ENCODE measurements at places on chromosomes 7 and 10.

- DNase-seq = no peak
Measured at GRCh38 chr10:105615715-105616365, 974.8 kb downstream of the SORCS3 start.

GRCh38 chr10:61028861-61029361 is 84.9 kb upstream of the RHOBTB1 start:
- DNase-seq = no peak

DNA sequence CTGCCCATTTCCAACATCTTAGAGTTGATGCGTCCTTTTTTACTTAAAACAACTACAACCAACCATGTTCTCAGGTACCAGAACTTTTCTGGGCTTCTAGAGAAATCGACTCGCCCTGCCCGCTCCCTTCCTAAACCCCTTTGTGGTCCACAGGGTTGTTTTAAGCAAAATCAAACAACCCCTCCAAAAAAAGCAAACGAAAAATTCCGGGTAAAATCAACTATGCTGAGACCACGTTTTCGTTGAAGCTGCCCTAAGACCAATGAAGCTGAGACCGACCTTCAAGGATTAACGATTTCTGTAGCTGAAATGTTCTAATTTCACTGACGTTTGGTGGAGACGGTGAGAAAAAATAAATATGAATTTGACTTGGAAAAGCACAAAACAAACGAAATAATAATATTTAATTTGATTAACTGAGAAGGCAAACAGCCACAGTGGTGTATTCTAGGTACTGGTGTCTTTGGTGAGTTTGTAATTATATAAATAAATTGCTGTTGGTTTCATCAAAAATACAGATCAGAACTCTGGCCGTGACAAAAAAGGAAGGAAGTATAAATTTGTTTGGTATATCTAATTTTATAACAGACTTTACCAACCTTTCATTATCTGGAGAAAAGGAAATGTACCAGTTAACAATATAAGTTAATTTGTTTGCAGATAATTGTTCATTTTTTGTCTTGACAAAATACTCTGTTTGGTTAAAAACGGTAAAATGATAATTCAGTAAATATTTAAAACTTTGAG is 4.7 kb upstream of the IGF2BP3 start:
- DNase-seq = no peak

- DNase-seq = peak; percentile 45
Measured at GRCh38 chr10:114030140-114030539, 13.5 kb upstream of the ADRB1 start.

DNA sequence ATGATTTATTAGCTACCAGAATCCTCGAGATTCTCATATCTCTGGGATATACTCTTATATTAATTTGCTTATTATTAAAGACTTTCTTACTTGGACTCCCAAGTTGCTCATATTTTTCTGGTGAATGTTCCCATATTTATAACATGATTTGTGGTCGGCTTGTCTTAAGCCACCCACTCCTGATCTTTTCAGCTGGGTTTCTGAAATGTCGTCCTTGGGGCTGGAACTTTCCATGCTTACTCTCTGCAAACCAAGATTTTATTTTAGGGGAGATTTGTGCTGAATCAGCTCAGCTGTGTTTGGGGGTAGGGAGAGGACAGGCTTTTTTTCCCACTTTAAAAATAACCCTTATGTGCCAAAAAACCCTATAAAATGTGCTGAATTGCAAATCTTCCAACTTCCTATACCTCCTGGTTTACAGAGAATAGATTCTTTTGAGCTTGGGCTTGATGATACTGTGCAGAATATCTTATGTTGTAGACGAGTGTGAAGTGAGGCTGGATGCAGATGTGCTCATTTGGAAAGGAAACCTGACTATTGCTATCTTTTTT is 162.1 kb downstream of the SND1 start:
- no peak for DNase-seq

DNA sequence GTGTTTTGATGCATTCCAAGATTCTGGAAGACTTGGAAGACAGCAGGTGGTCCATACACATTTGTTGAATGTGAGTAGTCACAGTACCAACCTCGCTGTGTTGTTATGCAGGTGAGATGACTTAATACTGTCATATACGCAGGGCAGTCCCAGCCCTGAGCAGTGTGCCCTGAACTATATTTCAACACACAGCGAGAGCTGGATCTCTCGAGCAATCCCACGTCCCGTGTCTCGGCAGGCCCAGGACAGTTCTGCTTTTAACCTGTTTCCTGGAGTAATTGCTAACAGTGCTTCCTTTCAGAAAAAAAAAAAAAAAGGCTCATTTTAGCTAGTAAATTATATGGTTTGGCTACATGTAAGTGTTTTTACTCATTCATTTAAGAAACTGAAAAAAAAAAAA is 179.7 kb downstream of the PRKCQ start:
- no peak for DNase-seq

- DNase-seq = no peak
Measured at GRCh38 chr7:91263384-91264045, 718 bp upstream of the FZD1 start.

GRCh38 chr7:100483090-100483721 is 521 bp upstream of the NYAP1 start:
- peak; percentile 69 for DNase-seq

DNA sequence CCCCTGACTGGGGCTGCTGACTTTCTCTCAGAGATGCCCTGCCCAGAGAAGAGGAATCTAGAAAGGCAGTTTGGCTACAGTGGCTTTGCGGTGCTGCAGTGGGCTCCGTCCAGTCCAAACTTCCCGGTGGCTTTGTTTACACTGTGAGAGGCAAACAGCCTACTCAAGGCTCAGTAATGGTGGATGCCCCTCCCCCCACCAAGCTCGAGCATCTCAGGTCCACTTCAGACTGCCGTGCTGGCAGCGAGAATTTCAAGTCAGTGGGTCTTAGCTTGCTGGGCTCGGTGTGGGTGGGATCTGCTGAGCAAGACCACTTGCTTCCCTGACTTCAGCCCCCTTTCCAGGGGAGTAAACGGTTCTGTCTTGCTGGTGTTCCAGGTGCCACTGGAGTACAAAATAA is 734.5 kb upstream of the LRRN3 start:
- DNase-seq = no peak
